ENCODE measurements at places on chromosomes 11 and 22.
A peak's percentile ranks its signal among the peaks of the same experiment; 100 is the strongest.

DNA sequence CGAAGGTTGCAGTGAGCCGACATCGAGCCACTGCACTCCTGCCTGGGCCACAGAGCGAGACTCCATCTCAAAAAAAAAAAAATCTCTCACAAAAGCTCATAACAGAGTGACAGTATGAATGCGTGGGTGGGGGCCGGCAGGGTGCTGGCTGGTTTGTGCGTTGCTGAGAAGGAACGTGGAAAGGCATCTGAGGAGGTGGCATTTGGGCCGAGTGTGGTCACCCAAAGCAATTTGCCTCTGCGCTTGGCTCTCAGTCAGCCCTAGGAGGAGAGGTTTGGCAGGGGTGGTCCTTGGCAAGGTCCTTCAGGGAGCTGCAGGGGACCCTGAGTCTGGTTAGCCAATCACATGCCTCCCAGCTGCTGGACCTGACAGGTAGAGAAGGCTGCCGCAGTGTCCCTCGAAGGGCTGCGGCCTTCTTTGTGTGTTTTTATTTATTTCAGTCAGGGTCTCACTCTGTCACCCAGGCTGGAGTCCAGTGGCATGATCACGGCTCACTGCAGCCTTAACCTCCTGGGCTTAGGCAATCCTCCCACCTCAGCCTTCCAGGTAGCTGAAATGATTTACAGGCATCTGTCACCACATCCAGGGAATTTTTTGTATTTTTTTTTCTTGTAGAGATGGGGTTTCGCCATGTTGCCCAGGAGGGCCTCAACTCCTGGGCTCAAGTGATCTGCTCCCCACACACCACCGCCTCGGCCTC, 23.5 kb upstream of the OSBPL5 start:
- no peak for DNase-seq

- DNase-seq: no peak
These were observed 93.4 kb upstream of the SEPTIN5 start for GRCh38 chr22:19620742-19621371.

DNA sequence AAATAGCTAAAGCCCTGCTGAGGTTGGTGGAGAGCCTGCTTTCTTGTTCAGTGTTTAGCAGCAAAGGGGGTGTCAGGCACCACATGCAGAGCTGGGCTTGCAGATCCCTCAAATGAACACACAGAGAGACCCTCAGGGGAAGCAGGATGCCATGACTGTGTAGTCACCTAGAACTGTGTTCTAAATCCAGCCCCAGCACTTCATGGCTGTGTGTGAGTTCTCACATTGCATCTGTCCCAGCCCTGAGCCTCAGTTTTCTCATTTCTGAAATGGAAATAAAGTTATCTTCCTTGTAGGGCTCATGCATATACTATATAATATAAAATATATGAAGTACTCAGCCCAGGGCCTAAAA, 47.1 kb downstream of the CWC15 start:
- DNase-seq: no peak

- peak; percentile 85 for DNase-seq
These were observed 5.3 kb downstream of the NEAT1 start for GRCh38 chr11:65427691-65428577.

DNA sequence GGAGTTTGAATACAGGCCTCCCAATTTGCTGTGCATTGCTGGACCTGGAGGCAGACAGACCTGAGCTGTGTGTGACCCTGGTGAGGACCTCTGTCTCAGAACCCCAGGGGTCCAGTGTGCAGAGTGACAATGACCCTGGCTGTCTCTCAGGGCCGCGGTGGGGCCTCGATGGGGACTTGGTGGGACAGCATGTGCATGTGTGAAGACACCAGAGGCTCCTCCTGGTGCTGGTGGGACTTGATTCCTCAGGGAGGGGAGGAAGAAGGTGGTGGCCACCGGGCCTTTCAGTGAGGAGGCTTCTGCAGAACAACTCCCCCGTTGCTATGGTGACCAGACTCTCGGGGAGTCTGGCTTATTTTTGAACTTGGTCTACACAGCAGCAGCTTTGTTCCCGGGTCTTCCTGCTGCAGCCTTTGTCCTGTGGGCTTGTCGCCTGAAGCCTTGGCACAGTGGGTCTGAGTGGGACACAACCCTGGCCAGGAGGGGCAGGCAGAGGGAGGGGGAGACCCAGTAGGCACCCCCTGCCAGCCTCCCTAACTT, 35.3 kb downstream of the MCM5 start:
- DNase-seq: no peak

All from fibroblast of villous mesenchyme (primary cell).